ENCODE measurements at places on chromosomes 1 and 21.

- DNase-seq = no peak
These were observed 4.9 kb upstream of the OPRD1 start for GRCh38 chr1:28807046-28807445.

GRCh38 chr1:179550746-179551682, 24.7 kb downstream of the NPHS2 start:
- DNase-seq = peak; percentile 39

DNA sequence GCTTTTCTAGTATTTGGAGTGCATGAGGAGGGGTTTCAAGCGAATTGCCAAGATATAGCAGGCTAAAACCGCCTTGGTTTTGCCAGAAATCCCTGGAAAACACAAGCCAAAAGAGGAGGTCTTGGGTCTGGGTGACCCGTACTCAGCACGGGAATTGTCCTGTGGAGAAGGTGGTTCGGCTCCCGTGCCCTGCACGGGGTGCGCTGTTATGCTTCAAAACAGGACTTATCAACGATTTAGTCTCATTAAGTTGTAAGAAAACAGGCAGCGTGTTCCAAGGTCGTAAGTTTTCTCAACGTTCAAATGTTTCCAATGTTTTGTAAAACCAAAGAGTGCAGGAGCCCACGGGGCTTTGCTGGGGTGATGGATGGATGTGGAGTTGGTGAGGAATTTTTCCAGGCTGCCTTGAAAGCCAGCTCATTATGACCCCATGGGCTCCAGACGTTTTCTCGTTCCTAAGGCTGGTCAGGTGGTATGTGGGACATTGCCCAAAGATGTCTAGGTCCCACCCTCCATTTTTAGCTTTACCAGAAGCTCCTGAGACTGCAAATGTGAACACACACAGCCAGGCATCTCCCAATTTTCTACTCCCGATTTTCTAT, 75.4 kb upstream of the CLDN14 start:
- DNase-seq = no peak

DNA sequence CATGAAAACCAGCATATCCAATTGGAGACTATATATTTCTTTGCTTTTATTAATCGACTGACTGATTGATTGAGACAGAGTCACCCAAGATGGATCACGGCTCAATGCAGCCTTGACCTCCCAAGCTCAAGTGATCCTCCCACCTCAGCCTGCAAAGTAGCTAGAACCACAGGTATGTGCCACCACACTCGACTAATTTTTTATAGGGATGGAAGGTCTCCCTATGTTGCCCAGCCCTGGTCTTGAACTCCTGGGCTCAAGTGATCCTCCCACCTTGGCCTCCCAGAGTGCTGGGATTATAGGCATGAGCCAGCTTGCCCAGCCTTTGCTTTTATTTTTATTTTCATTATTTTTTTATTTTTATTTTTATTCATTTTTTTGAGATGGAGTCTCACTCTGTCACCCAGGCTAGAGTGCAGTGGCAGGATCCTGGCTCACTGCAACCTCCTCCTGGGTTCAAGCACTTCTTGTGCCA, 5.4 kb downstream of the SPEN start:
- no peak for DNase-seq

- DNase-seq = no peak
These were observed 13.7 kb downstream of the PTPRU start for GRCh38 chr1:29249951-29250581.

GRCh38 chr1:214107322-214108096, 119.7 kb downstream of the PROX1 start:
- peak; percentile 16 for DNase-seq

GRCh38 chr1:117368116-117369108, 1.2 kb downstream of the MAN1A2 start:
- DNase-seq = no peak

GRCh38 chr1:22114083-22115012, 28.5 kb downstream of the WNT4 start:
- peak; percentile 51 for DNase-seq

- DNase-seq = no peak
These were observed 114.5 kb upstream of the ZNHIT6 start for GRCh38 chr1:85822696-85823095.

- no peak for DNase-seq
These were observed 13.0 kb upstream of the IL10 start for GRCh38 chr1:206785182-206785765.

GRCh38 chr1:36884029-36884701, 150.2 kb downstream of the GRIK3 start:
- DNase-seq = no peak

DNA sequence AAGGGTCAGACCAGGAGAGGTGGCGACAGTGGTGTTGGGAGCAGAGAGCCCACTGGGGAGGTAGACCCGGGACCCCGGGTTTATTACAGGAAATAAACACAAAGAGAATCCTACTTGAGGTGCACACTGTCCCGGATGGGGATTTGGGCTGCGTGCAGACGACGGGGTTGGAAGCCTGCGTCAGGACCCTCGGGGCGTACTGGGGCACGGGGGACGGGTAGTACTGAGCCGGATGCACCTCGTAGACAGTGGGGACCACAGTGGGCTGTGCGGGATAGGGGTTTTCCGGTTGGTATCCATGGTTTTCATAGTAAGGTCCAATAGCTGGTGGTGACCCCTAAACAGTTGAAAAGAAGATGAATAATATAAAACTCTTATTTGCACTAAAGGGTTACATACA, 13.7 kb downstream of the TMPRSS2 start:
- no peak for DNase-seq

DNA sequence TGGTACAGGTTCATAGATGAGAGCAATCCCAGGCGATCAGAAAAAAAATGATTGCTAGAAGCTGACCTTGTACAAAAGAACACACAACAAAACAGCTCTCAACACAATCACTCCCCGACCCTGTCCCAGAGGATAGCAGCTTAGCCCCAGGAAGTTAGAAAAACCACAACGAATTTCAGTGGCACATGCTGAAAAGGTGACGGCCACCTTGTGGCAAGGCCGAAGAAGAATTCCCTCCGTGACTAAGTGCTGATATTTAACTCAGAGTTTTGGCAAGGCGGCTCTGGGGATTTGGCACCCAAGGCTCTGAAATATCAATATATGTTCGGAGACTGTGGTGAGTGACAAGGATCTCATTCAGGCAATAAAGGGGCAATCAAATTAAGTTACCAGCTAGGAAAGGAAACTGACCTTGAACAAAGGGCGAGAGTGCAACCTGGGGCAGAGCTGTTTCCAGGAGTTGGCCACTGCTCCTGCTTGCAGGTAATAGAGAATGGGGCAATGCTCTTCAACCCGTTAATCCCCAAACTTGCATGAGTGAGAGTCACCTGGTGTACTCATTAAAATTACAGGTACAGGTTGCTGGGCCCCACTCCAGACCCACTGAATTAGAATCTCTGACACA, 96.2 kb downstream of the BEND5 start:
- no peak for DNase-seq

DNA sequence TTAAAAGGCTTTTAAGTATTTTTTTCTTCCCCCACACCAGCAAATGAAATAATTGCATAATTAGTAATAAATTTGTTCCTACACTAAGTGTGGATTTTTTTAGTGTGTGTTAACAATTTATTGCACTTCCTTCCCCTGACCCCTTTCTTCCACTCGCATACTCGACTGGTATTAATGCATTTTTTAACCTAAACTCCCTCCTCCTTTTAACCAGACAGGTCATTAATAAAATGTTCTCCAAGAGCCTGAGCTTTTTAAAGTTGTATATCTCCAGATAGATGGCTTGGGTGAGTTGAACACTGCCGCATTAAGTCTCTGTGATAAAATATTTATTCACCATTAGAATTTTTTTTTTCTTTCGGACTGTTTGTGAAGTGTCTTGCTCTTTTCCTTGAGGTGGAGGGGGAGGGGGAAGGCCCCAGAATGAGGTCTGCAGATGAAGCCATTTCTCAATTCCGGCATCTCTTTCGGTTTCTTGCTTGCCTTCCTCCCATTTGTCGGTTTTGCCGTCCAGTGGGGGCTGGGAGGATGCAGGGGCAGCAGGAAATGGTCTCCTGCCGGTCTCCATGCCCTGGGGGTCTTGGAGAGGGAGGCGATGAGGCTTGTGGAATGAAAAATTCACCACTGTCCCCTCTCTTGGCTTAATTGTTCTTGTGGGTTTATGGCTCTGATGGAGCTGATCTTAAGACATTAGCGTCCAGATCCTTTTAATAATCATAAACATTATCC, 64.1 kb upstream of the ACTL8 start:
- no peak for DNase-seq

DNA sequence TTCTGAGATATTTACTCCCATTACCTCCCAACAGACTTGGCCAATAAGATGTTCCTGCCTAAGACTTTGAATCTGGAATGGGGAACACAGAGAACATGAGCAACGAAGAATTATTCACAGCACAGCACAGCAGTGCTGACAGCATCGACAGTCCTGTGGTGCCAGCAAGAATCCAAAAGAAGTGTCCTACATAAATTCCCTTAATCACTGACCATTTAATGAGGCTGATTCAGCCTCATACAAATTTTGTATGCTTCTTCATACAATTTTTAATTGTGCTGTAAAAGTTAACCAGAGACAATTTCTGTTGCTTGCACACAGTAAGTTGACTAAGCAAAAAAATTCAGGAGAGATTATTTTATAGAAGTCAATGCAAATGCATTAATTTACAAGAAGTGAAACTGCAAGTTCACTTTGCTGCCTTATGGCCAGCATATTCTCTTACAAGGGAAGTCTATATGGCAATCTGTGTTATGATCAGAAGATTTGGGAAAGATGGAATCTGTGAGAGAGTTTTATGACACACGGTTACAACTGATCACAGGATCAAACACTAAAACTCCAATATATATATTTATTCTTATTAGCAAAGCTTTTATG, 855.9 kb downstream of the LTN1 start:
- DNase-seq = no peak

DNA sequence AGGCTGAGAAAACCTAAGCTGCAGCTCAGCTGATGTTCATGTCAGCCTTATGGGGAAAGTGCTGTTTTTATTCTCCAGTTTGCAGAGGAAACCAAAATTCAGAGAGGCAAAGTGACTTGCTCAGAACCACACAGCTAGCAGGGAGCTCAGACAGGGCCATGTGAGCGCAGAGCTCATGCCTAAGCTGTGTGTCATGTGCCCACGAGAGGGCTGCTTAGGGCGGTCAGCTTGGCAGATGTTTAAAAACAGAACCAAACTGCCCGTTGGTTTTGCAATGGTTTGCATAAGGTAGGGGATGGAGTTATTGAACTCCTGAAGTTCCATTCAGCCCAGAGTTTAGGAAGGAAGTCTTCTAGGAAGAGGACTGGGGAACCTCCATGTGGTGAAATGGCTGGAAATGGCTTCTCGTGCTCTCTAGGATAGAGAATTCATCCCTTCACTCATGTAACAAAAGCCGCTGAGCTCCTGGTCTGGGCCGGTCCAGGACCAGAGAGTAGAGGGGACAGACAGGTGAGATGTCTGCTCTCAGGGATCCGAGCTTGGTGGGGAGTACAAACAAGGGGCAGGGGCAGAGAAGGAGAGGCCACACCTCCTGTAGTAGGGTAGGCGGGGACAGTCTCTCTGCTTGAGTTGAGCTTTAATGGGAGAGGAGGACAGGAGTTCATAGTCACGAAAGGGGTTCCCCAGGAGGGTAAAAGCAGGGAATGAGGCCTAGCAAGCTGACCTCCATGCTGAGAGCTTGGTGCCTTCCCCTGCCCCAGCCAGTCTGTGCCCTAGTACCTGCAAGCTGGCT, 46.9 kb downstream of the ARHGEF10L start:
- peak; percentile 93 for DNase-seq

DNA sequence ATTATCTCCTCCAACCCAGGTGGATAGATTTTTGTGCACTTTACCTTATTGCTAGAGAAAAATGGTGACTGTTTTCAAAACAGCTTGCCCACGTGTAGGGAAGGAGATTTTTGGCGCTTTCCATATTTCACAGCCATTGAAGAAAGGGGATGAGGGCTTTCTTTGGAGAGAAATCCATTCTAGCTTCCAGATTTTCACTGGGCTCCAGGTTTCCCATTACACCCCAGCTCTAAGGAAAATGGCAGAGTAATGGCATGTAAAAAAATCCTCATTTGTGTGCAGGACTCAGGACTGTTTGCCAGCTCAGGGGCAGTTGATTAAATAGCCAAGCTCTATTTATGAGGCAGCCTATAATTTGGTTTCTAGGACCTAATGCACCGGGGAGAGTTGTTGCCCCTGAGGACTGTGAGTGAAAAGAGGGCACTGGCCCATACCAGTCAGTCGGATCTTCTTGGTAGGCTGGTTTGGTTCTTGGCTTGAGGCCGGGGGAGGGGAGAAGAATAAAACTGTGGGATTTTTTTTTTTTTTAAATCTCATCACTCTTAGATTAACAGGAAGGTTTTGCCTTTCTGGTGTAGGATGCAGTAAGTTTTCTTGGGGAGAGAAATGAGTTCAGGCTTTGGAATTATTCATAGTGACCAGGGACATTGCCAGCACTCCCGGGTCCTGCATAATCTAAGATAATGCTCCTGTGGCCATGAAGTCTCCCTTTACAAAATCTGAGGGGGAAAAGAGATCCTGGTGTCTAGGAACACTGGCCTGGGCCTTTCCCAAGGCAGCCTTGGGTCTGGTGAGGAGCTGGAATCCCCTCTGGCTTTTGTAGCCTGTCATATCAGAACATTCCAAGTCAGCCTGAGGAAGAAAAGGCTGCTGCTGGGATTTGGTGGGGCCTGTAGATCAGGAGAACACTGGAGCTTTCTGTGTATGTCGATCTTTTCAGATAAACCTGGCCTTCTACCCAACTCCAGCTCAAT, 1.9 kb upstream of the ARID1A start:
- DNase-seq = no peak

- DNase-seq = no peak
These were observed 67.5 kb downstream of the TRIM11 start for GRCh38 chr1:228339059-228339704.

GRCh38 chr21:34183331-34183928, 110.1 kb downstream of the MRPS6 start:
- no peak for DNase-seq

- DNase-seq = no peak
These were observed 157.8 kb upstream of the VAMP3 start for GRCh38 chr1:7613106-7613850.

- DNase-seq = peak; percentile 32
These were observed 87.0 kb upstream of the IRF2BP2 start for GRCh38 chr1:234697015-234697414.

DNA sequence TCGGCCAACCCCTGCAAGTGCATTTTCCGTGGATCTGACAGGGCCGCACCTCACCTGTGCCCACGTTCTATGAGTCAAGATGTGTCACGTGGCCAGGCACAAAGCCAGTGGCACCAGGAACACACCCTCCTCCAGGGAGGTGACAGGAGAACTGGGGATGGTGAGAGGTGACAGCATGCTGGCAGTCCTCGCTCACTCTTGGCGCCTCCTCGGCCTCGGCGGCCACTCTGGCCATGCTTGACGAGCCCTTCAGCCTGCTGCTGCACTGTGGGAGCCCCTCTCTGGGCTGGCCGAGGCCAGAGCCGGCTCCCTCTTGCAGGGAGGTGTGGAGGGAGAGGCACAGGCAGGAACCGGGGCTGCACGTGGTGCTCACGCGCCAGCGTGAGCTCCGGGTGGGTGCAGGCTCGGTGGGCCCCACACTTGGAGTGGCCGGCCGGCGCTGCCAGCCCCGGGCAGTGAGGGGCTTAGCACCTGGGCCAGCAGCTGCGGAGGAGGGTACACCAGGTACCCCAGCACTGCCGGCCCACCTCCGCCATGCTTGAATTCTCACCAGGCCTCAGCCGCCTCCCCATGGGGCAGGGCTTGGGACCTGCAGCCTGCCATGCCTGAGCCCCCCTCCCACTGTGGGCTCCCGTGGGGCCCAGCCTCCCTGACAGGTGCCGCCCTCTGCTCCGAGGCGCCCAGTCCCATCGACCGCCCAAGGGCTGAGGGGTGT, 11.6 kb upstream of the TTC34 start:
- DNase-seq = no peak

GRCh38 chr1:9449110-9449627, 90.1 kb upstream of the SLC25A33 start:
- peak; percentile 33 for DNase-seq

Measured in GM03348 (cell line).